ENCODE measurements at places on chromosomes 1 and 21. TPM values are rescaled to one million over a fixed set of nuclear protein-coding genes. Genes with fewer than 3 reads are reported as not detected.

ERICH3 gene
- total RNA-seq: not detected

SLAMF8 gene
- not detected for total RNA-seq

EXTL2 gene
- 39.5 TPM for total RNA-seq

GPR153 gene
- 1.1 TPM for total RNA-seq

APOBEC4 gene
- total RNA-seq: not detected

NBPF10 gene
- total RNA-seq: 0.86 TPM

NAXE gene
- total RNA-seq: 69.1 TPM

ABCG1 gene
- total RNA-seq: 17.7 TPM

C1QA gene
- not detected for total RNA-seq

SLAMF1 gene
- total RNA-seq: not detected

SPRR2G gene
- total RNA-seq: not detected

LRRC53 gene
- not detected for total RNA-seq

KRTAP21-2 gene
- not detected for total RNA-seq

PM20D1 gene
- total RNA-seq: not detected

All from thoracic aorta endothelial cell (primary cell).